ENCODE measurements at places on chromosomes 4 and X.

- DNase-seq, result peak; percentile 72
These were observed 460.3 kb downstream of the MID1IP1 start for GRCh38 chrX:39261446-39262147.

DNA sequence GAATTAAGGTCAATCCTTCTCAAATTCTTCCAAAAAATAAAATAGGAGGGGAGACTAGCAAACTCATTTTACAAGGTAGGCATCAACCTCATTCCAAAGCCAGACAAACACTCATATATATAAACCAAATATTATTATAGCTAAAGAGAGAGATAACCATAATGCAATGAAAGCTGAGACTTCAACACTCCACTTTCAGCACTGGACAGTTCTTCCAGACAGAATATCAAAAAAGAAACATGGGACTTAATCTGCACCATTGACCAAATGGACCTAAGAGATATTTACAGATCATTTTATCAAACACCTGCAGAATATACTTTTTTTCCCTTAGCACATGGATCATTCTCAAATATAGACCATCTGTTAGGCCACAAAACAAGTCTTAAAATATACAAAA, 15.5 kb upstream of the EDA2R start:
- no peak for DNase-seq

DNA sequence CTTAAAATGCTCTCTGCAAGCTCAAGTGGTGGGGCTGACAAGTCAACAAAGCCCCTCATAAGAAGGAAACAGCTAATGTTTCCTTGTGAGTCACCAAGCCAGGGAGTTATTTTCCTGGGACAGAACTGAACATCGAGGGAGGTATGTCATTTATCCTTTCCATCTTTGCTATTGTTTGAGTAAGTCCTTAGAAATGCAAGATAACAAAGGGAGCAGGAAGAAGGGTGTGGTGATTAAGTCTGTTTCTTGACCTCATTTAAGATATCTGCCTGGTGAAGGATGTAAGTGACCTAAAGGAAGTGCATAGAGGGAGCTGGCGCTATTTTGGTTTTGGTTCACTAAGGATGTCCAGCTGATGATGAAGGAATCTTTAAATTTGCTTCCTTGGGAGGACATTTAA, 39.9 kb downstream of the ATG4A start:
- DNase-seq, result no peak

DNA sequence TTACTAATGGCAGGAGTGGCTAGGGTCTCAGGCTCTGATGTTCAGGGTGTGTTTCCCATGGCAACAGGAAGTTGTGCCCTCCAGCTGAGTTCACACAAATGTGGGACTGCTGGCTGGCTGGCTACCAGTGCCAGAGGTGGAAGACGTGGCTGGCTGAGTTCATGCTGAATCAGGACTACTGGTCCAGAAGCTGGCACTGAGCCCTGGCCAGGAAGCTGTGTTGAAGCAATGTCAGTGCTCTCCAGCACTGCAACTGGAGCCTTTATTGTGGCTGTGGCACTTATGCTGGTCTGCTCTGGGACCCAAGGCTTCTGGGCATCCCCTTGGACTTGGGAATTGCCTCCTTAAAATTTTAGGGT, 42.0 kb upstream of the ZXDA start:
- no peak for DNase-seq

DNA sequence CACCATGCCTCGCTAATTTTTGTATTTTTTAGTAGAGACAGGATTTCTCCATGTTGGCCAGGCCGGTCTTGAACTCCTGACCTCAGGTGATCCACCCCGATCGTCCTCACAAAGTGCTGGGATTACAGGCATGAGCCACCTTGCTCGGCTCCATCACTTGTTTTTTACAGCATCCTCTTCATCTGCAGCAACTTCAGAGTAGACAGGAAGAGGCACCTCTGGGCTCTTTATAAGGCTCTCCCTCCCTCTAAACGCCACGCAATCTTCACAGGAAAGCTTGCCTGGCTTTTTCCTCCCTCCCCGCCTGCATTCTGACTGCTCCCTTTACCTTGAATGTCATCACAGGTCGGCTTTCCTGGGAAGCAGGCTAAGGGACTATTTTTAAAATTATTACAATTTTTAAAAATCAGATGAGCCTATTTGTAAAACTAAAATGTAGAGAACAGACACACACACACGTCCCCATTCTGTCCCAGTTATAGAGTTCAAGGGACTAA, 111.5 kb upstream of the LDB2 start:
- DNase-seq, result no peak

- DNase-seq, result no peak
These were observed 3.7 kb downstream of the ATP6AP1 start for GRCh38 chrX:154432210-154432609.

- no peak for DNase-seq
These were observed 3.6 kb upstream of the SLAIN2 start for GRCh38 chr4:48337731-48338130.

All from KBM-7 (cell line).